ENCODE measurements at places on chromosomes 4 and X.

- DNase-seq = no peak
Measured at GRCh38 chr4:146124023-146124680, 51.4 kb upstream of the LSM6 start.

GRCh38 chrX:134998246-134998645, 7.5 kb downstream of the SMIM10 start:
- DNase-seq = no peak

DNA sequence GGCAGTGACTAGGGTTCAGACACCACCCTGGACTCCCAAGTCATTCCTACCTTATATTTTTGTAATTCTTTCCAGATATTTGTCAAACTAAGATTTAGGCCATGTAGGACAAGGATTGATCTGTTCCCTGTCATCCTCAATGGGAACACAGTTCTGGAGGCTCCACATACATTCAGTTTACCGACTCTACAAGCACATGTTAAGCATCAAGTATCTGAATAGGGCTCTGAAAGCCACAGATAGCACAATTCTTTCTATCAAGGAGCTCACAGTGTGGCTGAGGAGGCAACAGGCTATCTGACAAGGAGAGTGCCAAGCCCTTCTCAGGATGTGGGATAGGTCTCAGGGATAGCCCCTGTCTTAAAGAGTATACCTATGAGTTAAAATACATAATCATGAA, 37.0 kb upstream of the CXCL8 start:
- no peak for DNase-seq

- DNase-seq = no peak
Measured at GRCh38 chrX:26613956-26614355, 398.0 kb downstream of the MAGEB5 start.

- DNase-seq = no peak
Measured at GRCh38 chr4:95263391-95263790, 285.4 kb downstream of the UNC5C start.

All from D341Med (cell line).